Naive B cell (primary cell): ENCODE measurements at places on chromosomes 6 and 20.
A peak's percentile ranks its signal among the peaks of the same experiment; 100 is the strongest.

DNA sequence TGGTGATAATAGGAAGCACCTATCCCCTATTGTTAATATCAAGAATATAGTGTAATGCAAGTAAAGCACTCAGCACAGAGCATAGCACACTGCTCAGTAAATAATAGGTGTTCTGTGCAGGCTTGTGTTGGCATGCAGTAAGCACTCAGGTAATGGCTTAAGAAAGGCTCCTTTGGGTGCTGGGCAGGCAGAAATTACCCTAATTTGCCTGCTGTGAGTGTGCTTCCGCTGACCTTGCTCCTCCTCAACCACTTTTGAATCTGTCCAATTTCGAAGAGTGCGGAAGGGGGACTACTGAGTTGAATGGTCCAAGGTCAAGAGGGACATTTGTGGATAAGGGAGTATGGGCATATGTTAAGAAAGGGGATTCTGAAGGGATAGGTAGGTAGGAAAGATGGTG lies 15.4 kb downstream of the SRSF3 start:
- no peak for DNase-seq
- H3K4me3 ChIP-seq: no peak overlapping the region
- H3K27ac ChIP-seq: peak overlapping the region; percentile 82
- no peaks in the 10 kb centered on the region for H3K27me3 ChIP-seq

- no peak overlapping the region for H3K27ac ChIP-seq
- DNase-seq: no peak
- no peak overlapping the region for H3K4me3 ChIP-seq
These were observed 9.6 kb downstream of the DYNLRB1 start for GRCh38 chr20:34525709-34526416.

DNA sequence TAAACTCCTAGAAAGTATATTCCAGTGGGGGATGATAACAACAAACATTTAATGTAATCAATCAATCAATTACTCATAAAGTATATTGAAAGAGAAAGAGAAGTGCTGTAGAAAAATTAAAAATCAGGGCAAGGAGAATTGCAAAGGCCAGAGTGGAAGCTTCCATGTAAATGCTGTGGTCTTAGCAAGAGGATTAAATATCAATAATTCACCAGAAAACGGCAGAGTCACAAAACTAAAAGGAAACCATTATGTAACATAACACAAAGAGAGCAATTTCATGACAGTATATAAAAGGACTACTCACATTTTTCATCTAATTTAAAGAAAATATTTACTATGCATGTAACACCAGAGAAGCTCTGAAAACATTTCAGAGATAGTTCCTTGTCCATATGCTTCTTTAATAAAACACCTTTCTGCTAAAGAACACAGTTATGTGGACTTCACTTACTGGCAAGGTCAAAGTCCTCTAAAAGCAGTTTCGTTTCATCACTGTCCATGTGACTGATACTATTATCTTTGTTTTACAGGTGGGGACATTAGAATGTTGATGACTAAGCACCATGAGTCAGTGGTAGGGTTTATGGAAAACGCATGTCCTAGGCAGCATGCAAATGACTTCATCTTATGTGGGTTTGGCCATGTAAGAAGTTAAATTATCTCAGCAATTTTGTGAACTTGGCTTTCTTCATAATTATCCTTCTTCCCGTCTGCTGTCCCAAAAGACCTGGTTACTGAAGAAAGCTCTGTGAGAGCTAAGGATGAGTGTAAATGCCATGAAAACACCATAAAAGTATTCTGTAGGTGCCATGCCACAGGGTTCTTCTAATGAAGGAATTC lies 185.8 kb upstream of the TENT5A start:
- H3K36me3 ChIP-seq: no peaks in the 10 kb centered on the region
- DNase-seq: no peak
- H3K4me1 ChIP-seq: no peaks in the 10 kb centered on the region
- no peaks in the 10 kb centered on the region for H3K27me3 ChIP-seq
- no peak overlapping the region for H3K27ac ChIP-seq

- peaks cover 32% of the 10 kb centered on the region for H3K4me1 ChIP-seq
- H3K27me3 ChIP-seq: no peaks in the 10 kb centered on the region
These were observed 12.2 kb downstream of the ZNF831 start for GRCh38 chr20:59175861-59176260.

- H3K4me1 ChIP-seq: peaks cover 9% of the 10 kb centered on the region
- H3K27ac ChIP-seq: no peak overlapping the region
- H3K4me3 ChIP-seq: no peak overlapping the region
- peaks cover 85% of the 10 kb centered on the region for H3K27me3 ChIP-seq
- peak; percentile 71 for DNase-seq
These were observed 56.5 kb downstream of the CD40 start for GRCh38 chr20:46174469-46175126.

GRCh38 chr20:8385247-8385646 lies 253.2 kb downstream of the PLCB1 start:
- H3K36me3 ChIP-seq: no peaks in the 10 kb centered on the region
- no peak for DNase-seq
- no peak overlapping the region for H3K27ac ChIP-seq
- H3K27me3 ChIP-seq: peaks cover 6% of the 10 kb centered on the region

DNA sequence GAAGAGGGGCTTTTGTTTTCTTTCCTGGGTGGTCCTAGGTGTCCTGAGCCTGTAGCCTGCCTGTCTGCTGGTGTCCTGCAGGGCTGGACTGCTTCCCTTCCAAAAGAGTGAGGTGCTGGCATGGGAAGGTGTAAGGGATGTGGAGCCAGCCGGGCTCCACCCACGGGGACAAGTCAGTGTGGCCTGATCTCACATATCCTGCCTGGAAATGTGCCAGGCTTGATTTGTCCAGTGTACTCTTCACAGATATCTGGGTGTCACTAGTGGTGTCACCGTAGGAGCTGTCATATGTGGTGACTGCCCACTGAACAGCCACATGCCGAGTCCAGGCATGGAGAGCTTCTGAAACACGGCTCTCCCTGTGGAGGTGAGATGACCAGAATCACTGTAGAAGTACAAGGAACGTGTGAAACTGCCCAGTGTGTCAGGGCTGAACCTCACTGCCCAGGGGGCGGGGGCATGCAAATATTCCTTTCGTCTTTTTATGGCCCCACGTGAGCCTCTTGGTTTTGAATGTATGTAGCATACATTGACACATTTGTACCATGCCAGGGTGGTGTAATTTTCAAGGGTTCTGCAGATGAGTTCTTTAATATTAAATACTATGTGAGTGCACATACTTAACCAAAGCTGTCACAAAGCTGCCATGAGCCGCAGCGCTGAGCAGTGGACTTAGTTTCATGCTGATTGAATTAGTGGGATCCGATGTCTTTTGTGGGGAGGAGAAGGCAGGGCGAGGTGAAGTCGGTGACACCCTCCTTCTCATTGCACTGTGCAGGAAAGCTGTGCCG lies 55.8 kb downstream of the CDH4 start:
- H3K4me3 ChIP-seq: no peak overlapping the region
- H3K27ac ChIP-seq: no peak overlapping the region
- H3K27me3 ChIP-seq: no peaks in the 10 kb centered on the region
- DNase-seq: no peak
- H3K36me3 ChIP-seq: no peaks in the 10 kb centered on the region
- no peaks in the 10 kb centered on the region for H3K4me1 ChIP-seq

- no peak overlapping the region for H3K4me3 ChIP-seq
- H3K27me3 ChIP-seq: peaks cover 58% of the 10 kb centered on the region
- no peak for DNase-seq
- no peak overlapping the region for H3K27ac ChIP-seq
- H3K36me3 ChIP-seq: no peaks in the 10 kb centered on the region
- peaks cover 5% of the 10 kb centered on the region for H3K4me1 ChIP-seq
These were observed 21.6 kb downstream of the SASH1 start for GRCh38 chr6:148364056-148364824.

GRCh38 chr6:136607932-136608772 lies 57.9 kb upstream of the MAP7 start:
- H3K27me3 ChIP-seq: no peaks in the 10 kb centered on the region
- DNase-seq: peak; percentile 63
- H3K4me1 ChIP-seq: peaks cover 5% of the 10 kb centered on the region
- H3K27ac ChIP-seq: peak overlapping the region; percentile 81
- peaks cover 20% of the 10 kb centered on the region for H3K36me3 ChIP-seq

GRCh38 chr20:11675920-11676629 lies 241.6 kb upstream of the BTBD3 start:
- no peak overlapping the region for H3K27ac ChIP-seq
- H3K4me3 ChIP-seq: no peak overlapping the region
- peaks cover 9% of the 10 kb centered on the region for H3K27me3 ChIP-seq
- no peaks in the 10 kb centered on the region for H3K4me1 ChIP-seq

DNA sequence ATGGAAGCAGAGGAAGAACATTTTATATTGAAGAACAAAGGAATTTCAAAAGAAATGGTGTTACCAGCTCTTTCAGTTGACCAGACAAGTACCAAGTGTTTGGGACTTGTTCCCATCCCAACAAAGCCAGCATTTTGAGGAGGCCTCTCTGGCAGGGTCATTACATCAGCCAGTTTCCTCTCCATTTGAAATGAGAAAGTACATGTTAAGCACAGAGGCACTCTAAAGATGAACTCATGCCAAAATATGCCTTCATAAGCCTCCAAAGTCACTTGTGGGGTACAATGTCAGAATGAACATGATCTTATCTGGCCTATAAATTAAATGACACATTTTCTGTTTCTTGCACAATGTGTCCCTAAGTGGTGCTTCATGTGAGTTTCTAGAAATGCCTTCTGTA lies 223.9 kb downstream of the PRL start:
- no peak overlapping the region for H3K4me3 ChIP-seq
- no peak for DNase-seq
- no peaks in the 10 kb centered on the region for H3K4me1 ChIP-seq
- H3K27me3 ChIP-seq: no peaks in the 10 kb centered on the region
- no peaks in the 10 kb centered on the region for H3K36me3 ChIP-seq

- H3K27me3 ChIP-seq: no peaks in the 10 kb centered on the region
- peak overlapping the region; percentile 98 for H3K27ac ChIP-seq
- H3K36me3 ChIP-seq: no peaks in the 10 kb centered on the region
These were observed 9.8 kb upstream of the ELOVL5 start for GRCh38 chr6:53358440-53359094.

DNA sequence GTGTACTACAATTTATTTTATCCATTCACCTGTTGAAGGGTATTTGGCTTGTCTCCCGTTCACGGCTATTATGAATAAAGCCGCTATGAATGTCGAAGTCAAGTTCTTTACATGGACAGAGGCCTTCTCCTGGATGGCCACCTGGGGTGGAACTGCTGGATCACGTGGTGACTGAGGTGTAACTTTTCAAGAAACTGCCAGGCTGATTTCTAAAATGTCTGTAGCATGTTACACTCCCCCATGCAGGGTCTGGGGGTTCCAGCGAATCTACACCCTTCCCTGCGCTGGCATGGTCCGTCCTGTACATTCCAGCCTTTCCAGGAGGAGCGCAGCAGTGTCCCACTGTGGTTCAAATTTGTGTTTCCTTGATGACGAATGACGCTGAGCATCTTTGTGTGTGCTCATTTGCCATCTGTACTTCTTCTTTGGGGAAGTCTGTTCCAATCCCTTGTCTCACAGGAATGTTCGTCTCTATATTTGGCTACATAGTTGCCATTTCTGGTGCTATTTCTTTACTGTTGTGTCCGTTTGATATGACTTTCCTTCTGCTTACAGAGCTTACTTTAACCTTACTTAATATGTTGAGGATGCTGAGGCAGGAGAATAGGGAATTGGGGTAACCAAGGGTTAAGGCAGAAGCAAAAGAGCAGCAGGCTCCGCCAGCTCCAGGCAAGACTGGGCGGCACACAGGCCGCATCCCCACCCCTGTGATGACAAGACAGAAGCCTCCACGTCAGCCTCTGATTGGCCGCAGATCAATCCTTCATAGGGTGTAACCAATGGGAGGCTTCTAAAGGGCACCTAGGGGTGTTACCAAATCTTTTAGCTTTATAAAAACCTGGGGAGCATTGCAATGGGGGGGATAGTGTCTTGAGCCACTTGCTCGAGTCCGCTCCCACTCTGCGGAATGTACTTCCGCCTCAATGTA lies 106.6 kb downstream of the TAF4 start:
- peaks cover 28% of the 10 kb centered on the region for H3K27me3 ChIP-seq
- H3K4me3 ChIP-seq: no peak overlapping the region
- H3K27ac ChIP-seq: no peak overlapping the region
- DNase-seq: no peak

DNA sequence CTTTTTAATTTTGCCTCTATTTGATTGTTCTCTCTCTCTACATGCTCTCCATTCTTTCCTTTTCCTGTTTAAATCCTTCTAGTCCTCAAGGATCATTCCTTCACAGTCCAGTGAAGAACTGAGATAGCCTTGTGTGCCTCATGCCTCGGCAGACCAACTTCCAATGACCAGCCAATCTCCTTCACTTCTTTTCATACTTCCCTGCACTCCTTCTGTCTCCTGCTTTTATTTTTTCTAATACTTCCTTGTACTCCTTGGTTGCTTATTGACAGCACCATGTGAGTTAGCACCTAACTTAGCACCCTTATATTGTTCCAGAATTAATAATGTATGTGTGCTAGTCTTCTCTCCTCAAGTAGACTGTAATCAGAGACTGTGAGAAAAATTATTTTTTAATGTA lies 246.8 kb downstream of the ADGRG6 start:
- H3K4me1 ChIP-seq: no peaks in the 10 kb centered on the region
- H3K36me3 ChIP-seq: no peaks in the 10 kb centered on the region
- no peak overlapping the region for H3K27ac ChIP-seq
- no peak for DNase-seq
- peaks cover 14% of the 10 kb centered on the region for H3K27me3 ChIP-seq

- DNase-seq: no peak
- no peak overlapping the region for H3K27ac ChIP-seq
- H3K27me3 ChIP-seq: no peaks in the 10 kb centered on the region
- H3K4me1 ChIP-seq: peaks cover 10% of the 10 kb centered on the region
- no peak overlapping the region for H3K4me3 ChIP-seq
These were observed 78.4 kb downstream of the PRL start for GRCh38 chr6:22218410-22218809.

GRCh38 chr6:157312757-157313156 lies 10.6 kb downstream of the TMEM242 start:
- H3K27ac ChIP-seq: no peak overlapping the region
- DNase-seq: no peak
- peaks cover 15% of the 10 kb centered on the region for H3K36me3 ChIP-seq
- H3K27me3 ChIP-seq: no peaks in the 10 kb centered on the region
- H3K4me3 ChIP-seq: no peak overlapping the region
- H3K4me1 ChIP-seq: peaks cover 6% of the 10 kb centered on the region
